ENCODE measurements at places on chromosomes 3 and 15. TPM values are rescaled to one million over a fixed set of nuclear protein-coding genes. Genes with fewer than 3 reads are reported as not detected.

- DNase-seq, result no peak
Observed at GRCh38 chr3:31495971-31496665, 36.6 kb upstream of the STT3B start.

DNA sequence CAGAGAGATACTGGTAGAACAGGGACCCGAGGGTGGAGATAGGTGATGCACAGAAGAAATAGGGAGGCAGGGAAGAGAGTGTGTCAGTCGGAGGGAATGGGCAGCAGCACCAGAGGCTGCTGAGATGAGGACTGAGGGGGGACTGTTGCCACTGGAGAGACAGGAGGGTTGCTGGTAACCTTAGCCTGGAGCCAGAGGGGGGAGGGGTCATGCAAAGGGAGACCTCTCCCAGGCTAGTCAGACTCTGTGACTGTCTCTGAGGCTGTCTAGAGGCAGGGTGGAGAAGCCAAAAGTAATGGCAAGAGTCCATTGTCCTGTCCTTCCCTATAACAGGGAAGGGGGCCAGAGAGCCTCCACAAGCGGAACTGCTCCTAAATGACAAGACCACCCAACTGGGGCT is 2.1 kb upstream of the DLEC1 start:
- DNase-seq, result no peak

- peak; percentile 27 for DNase-seq
Observed at GRCh38 chr15:39411102-39411989, 169.5 kb upstream of the THBS1 start.

CLRN1 gene
- total RNA-seq, result not detected

LRRIQ4 gene
- 0.12 TPM for total RNA-seq

FBXO40 gene
- total RNA-seq, result not detected

DNA sequence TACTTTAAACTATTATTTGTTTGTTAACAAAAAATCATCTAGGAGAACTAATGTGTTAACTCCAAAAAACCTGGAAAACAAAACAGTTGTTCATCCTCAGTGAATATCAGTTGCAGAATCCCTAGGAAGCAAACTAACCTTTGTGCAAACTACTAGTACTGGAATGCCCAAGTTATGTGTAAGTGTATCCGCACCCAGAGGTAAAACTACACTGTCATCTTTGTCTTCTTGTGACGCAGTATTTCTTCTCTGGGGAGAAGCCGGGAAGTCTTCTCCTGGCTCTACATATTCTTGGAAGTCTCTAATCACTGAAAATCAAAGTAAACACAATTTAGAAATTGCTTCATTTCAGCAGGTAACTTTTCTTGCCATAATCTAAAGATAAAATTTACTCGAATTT is 29.8 kb downstream of the DYNC1LI1 start:
- DNase-seq, result no peak

ZIC4 gene
- total RNA-seq, result not detected

WDR93 gene
- not detected for total RNA-seq

- peak; percentile 38 for DNase-seq
Observed at GRCh38 chr3:27880969-27881892, 159.1 kb upstream of the EOMES start.

CYP1A1 gene
- total RNA-seq, result 2.2 TPM

DNA sequence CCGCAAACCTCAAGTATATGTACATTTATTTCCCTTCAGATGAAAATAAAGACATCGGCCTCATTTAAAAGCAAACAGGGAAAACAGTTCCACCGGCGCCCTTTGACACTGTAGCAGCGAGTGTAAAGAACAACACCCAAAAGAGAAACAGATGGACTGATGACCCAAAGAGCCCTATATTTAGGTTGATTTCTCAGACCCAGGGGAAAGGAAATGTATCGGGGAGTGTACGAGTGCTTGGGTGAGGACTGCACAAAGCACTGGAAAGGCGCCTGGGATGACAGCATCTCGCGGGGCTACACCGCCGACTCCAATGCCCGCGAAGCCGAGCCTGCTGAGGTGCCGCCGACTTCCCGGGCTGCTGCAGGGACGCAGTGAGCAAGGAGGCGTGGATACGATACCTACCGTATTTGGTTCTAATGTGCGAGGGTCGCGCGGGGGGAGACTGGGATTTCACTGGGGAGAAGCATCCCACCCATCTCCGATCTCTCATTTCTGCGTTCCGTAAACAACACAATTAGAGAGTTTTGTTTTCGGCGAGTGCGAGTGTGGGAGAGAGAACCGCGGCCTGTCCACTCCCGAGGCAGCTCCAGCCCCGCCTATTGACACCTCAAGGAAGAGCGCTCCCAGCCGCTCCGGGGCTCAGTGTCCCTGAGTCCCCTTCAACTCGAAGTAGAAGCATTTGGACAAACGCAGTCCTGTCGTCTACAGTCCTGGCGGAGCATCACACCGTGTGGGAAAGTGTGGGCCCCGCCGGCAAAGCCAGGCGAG is 2.0 kb downstream of the MECOM start:
- peak; percentile 46 for DNase-seq

DNA sequence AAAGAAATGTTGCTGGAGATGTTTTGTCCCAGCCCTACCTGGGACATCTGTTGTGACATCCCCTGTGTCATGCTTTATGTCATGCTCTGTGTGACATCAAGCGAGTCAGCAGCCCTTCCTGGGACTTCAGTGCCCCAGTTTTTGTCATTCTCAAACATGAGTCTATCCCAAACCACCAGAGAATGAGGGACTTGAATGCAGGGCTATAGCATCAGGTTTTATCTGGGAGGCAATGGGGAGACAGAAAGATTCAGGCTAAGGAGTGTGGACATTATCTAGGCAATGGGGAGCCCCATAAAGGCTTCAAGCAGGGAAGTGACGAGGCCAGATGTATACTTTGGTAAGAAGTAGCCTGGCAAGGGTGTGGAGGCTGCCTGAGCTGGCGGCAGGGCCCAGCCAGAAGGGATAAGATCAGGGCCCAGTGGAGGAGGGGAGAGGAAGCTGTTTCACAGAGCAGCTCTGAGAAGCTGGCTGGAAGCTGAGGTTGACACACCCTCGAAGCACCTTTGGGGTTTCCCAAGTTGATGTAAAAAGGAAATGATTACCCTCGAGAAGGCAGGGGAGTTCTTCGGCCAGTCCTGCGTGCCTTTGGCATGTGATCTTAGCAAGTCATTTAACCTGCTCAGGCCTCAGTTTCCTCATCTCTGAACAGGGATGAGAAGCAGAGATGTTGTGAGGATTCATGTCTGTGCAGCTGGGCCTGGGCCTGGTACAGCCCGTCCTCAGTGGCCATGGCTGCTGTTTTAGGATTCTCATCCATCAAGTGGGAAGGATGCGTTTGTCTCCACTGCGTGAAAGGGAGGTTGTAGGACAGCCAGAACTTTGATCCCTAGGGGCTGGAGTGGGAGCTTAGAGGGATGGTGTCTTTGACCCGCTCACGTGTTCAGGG is 34.3 kb downstream of the IRAK2 start:
- DNase-seq, result peak; percentile 85

CCR8 gene
- total RNA-seq, result 0.77 TPM

DNA sequence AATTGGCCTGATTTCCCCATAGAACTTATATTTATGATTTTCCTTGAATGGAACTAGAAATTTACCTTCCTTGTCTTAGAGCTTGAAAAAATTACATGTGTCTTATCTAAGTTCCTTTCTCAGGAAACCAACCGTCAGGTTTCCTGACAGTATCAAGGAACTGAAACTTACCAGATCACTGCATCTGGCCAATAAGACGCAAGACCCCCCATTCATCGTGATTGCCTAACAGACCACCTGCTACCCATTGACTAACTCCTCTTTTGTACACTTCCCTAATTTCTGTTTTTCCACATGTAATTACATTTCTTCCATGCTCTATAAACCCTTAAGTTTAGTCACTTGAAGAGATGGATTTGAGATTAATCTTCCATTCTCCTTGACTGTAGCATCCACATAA is 517.2 kb upstream of the CBLB start:
- no peak for DNase-seq

GRCh38 chr3:4398120-4398940 is 68.7 kb downstream of the SUMF1 start:
- no peak for DNase-seq

SGO1 gene
- 29.4 TPM for total RNA-seq

- DNase-seq, result no peak
Observed at GRCh38 chr3:15171096-15171495, 35.0 kb upstream of the CAPN7 start.

DNA sequence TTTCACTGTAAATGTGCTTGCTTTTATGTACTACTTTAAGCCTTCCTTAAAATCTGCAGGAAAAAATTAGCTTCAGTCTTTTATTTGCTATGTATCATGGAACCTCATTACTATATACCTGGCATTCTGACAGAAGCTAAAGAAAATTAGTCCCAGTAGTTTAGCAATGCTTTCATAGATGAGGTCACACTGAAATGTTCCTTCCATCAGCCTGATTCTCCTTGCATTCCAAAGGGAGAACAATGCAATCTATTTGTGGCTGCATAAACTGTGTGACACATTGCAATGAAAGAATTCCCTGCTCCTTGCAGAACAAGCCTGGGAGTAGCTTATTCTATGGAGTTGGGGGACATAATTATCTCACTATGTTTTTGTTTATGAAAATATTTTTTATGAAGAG is 691.5 kb upstream of the ARPP21 start:
- no peak for DNase-seq

DNA sequence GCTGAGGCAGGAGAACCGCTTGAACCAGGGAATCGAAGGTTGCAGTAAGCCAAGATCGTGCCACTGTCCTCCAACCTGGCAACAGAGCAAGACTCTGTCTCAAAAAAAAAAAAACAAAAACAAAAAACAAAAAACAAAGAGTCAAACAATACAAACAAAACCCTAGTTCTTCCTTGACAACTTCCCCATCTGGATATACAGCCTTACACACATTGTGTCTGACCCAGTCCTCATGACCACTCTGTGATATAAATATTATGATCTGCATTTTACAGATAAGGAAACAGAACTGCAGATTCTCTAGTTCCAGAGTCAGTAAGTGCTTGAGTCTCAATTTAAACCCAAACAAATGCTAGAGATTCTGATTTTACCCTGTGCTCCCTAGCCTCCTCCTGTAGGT is 4.8 kb upstream of the ESYT3 start:
- DNase-seq, result no peak

GRCh38 chr3:122515020-122515468 is 305 bp upstream of the KPNA1 start:
- no peak for DNase-seq

FEZF2 gene
- not detected for total RNA-seq

DNA sequence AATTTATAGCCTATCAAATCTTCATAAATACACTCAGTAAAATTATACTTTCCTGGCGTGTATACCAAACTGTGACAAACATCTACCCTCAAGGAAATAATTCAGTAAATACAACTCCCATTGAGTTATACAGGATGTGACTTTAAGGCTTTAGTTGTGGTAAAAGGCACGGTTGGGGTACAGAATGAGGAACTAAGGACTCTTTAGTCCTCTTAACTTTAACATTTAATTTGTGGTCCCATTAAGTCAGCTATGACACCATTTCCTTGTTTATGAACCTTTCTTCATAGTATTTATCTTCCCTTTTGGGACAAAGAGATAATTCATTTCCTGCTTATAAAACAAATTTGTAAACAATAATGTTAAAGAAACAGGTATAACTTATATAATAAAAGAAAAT is 30.2 kb downstream of the IFT80 start:
- DNase-seq, result no peak

DNA sequence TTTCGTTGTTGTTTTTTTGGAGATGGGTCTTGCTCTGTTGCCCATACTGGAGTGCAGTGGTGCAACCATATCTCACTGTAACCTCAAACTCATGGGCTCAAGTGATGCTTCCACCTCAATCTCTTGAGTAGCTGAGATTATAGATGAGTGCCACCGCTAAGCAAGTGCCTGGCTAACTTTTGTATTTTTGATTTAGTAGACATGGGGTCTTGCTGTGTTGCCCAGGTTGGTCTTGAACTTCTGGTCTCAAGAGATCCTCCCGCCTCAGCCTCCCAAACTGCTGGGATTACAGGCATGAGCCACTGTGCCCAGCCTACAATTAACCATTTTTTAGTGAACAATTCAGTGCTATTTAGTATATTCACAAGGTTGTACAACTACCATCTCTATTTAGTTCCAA is 42.2 kb downstream of the ARHGEF3 start:
- no peak for DNase-seq

SPRED1 gene
- total RNA-seq, result 0.90 TPM

DNA sequence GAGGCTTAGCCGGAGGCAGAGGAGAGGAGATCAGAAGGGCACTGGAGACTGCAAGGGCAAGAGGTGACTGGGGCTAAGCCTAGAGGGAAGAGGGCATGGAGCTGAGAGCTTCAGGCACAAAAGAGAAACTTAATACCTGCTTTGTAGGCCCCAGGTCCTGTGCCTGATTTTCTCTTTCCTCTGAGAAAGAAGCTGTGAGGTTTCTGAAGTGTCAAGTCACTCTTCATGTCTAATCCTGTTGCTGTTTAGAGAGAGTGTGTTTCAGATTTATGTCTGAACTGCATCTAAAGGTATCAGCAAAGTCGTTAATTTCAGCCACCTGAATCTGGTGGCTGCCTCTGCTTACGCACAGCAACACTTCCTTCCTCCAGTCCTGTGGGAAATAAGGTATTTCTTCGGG is 106.9 kb upstream of the RNU6-1 start:
- DNase-seq, result no peak

PLA2G4F gene
- total RNA-seq, result not detected

- DNase-seq, result no peak
Observed at GRCh38 chr3:59798372-59799086, 748.7 kb upstream of the CFAP20DC start.

DNA sequence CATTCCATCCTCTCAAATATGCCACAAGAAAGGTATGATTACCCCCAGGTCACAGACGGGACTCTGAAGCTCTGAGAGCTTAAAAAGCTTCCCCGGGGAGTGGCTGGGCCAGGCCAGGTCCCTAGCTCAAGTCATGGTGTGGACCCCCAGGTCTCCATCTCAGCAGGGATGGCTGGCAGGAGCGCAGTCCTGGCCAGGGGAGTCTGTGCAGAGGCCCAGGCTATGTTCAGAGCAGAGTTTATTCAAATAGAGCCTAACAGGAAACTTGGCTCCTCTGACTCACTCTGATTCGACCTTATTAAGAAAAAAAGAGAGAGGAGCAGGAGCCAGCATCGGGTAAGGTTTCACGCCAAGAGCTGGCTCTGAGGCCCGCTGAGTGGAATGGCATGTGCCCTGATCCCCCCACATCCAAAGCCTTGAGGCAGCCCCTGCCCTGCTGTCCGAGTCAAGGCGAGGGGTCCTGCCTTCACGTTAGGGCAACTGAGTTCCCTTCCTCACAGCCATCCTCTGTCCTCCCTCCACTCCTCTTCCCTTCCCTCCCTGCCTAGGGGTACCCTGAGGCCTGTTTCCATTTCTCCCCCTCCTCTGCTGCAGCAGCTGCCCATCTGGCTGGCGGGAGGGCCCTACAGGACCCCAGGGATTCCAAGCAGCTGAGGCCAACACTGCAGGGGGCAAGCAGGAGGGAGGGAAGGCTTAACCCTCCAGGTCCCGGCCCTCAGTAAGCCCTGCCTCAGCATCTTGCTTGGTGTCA is 1.9 kb upstream of the LOXL1 start:
- DNase-seq, result peak; percentile 54

DNA sequence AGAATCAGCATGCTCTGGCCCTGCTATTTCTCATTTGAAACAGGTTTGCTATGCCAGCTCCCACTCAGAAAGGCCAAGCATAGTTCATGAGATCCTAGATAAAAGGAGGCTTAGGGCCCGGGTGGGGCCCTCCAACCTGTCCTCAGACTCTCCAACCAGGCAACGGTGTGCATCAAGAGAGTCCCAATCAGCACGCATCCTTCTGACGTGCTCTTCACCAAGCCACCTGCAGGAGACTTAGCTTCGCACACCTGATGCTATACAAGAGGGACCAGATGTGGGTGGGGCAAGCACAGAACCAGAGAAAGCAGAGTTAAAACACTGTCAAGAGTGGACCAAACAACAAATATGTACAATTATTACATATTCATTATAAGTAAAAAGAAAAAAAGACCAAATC is 17.3 kb downstream of the STIMATE start:
- no peak for DNase-seq

LRRN1 gene
- total RNA-seq, result 0.16 TPM

GRCh38 chr15:75431270-75431669 is 20.2 kb downstream of the SIN3A start:
- no peak for DNase-seq
